Stimulated activated CD4-positive, alpha-beta T cell treated with anti-CD3 and anti-CD28 coated beads, TNF-alpha, amount 100 ng/mL, for 1 hour (primary cell): ENCODE measurements at places on chromosomes 3 and 15.

- DNase-seq = no peak
Observed at GRCh38 chr15:98506711-98507110, 141.6 kb upstream of the IGF1R start.

DNA sequence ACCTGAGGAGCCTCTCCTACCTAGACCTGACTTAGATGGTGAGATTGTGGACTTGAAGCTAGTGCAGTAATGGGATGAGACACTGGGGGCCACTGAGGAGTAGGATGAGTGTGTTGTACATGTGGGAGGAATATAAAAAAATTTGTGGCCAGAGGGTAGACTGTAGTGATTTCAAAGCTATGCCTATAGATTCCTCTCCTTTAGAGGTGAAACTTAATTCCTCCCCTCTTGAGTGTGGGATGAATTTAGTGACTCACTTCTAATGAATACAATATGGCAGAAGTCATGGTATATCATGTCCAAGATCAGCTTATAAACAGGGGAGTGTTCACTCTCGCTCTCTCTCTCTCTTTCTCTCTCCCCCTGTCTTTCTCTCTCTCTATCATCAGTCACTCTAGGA, 6.7 kb downstream of the ZNF860 start:
- no peak for DNase-seq

- no peak for DNase-seq
Observed at GRCh38 chr15:98804057-98804380, 155.7 kb downstream of the IGF1R start.

- DNase-seq = no peak
Observed at GRCh38 chr3:152943645-152944044, 108.7 kb downstream of the P2RY1 start.

DNA sequence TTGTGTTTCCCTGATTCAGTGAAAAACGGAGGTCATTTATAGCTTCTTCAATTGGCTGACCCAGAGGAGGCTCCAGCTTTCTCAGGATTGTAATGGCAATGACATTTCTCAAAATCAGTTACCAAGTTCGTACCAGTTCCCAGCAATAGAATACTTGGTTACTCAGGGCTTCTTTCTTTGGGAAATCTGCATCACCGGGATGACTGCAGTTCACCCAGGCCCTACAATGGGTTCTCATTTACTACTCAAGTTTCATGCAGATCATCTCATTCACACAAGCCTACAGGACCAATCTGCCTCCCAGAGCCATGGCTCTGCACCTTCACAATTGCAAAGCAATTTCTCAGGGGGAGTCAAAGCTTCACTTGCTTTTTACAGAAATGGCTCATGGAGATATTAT, 109.6 kb downstream of the FHIT start:
- no peak for DNase-seq

- no peak for DNase-seq
Observed at GRCh38 chr3:4290272-4290893, 12.8 kb upstream of the SETMAR start.

GRCh38 chr3:73718326-73719110, 93.8 kb upstream of the PDZRN3 start:
- DNase-seq = no peak

GRCh38 chr3:61250784-61251173, 473 bp downstream of the FHIT start:
- DNase-seq = peak; percentile 4

DNA sequence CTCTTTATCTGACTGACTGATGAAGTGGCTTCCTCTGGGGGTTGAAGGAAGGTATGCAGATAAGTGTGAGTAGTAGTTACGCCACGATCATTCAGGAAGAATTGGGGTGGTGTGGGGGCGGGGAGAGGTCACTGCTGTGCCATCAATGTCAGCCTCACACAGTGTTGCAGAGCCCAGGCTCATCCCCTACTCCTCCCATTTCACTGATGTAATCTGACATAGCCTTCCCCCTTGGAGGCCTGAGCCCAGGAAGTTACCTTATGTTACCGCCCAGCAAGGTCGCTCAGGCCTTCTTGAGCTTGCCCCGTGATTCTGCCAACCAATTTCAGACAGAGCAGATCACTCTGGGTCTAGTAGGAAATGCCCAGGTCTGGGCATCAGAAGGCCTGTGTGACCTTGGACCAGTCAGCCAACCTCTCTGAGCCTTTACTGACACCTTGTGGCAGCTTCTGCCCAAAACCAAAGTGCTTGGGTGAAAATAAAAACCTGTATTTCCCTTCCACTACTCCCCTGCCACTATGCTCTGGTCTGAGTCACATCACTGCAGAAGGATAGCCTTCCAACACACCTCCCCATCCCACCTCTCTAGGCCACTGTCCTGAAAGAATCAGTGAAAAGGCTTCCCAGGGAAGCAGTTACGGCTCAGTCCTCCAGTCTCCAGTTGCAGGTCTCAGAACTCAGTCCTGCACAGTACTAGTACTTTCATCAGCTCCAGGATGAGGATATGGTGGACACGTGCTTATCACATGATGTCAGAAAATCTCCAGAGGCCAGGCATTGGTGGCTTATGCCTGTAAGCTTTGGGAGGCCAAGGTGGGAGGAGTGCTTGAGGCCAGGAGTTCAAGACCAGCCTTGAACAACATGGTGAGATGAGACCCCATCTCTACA, 28.1 kb upstream of the INSYN1 start:
- no peak for DNase-seq

GRCh38 chr15:95091444-95091843, 860.1 kb downstream of the MCTP2 start:
- DNase-seq = no peak

- DNase-seq = no peak
Observed at GRCh38 chr3:96538186-96538585, 276.2 kb upstream of the EPHA6 start.

DNA sequence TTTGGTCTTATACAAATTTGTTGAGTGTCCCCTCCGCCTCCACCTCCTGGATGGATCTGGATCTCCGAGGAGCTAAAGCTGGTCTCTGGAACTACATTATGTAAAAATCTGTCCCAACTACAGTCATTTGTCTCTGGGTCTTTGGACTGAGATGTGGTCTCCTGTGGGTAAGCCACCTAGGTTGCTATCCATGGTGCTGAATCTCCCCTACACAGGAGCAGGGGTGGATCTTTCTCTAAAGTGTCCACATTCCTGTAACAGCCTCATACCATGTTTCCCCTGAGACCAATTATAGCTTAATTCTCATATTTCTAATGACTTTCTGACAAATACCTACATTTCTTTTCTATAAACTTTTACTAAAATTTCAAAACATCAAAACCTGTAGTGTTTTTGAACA, 625.8 kb downstream of the TAFA4 start:
- DNase-seq = no peak

- no peak for DNase-seq
Observed at GRCh38 chr3:159764490-159765029, 224.1 kb upstream of the IL12A start.

DNA sequence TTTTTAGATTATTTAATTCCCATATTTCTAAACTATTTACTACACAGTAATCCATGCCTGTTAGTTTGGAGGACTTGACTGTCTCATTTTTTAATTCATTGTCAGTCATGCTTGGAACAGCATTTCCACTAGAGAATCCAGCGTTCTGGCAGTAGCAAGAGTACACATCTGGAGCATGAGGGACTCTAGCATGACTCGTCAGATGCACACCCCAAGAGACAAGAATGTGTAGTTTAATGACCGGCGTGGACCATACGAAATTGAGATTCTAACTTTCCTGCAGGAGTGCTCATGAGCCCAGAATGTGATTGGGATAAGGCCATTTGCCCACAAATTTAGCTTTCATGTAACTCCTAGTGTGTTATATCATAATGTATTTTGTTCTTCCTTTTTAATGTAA, 48.9 kb downstream of the ASB7 start:
- no peak for DNase-seq

DNA sequence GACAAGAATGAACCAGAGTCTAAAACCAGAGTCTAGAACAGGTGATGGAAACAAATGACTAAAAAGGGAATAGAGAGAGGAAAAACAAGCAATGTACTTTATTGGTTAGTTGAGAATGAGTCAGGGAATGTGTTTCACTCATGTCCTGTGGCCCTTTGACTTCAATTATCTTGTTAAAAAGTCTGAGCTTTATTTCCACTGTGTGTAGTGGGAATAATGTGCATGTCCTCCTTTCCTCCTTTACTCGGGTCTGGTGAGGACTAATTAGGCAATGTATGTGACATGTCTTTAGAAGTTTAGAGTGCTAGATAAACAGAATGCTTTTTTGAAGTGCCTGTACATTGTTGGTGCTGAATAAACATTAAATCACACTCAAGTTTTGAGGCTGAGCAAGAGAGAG, 21.3 kb downstream of the LSAMP start:
- DNase-seq = no peak

DNA sequence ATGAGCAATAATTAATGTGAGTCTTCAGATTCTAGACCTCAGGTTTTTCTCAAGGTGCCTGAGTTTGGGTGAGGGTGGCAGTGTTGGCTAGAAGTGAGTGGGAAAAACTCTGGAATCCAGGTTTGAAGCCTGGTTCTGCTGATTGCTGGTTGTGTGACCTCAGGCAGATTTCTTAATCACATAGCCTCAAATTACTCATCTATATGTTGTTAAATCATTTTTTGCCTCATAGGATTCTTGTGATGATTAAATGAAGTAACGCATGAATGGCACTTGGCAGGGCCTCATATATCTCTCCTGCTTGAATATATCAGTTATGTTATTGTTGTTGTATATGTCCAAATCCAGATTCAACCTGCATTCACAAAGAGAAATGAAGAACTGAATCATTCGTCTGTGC, 60.5 kb downstream of the NR2F2 start:
- DNase-seq = no peak

DNA sequence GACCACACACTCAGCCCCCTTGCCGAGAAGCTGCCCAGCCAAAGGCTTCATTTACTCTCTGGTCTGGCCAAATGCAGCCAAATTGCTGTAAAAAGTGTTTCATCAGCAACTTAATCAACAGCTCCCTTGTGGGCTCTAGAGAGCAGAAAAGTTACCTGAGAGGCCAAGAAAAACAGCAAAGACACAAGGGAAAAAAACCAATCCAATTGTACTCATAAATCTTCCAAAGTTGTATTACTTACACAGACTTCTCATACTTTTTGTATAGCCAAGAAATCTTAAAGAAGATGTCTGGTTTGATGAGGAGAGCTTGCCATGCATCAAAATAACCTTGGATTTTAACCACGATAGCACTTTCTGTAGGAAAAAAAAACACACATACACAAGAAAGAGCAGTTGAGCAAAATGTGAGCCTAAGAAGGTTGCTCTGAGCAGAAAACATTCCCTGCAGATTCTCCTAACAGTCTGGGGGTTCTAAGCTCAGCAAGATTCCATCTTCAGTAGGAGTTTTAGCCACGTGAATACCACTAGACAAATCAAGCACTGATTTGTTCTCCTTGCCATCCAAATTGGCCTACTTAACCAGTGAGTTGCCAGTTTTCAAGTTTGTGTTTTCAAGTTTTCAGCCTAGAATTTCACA, 120.0 kb downstream of the CYP19A1 start:
- DNase-seq = no peak

DNA sequence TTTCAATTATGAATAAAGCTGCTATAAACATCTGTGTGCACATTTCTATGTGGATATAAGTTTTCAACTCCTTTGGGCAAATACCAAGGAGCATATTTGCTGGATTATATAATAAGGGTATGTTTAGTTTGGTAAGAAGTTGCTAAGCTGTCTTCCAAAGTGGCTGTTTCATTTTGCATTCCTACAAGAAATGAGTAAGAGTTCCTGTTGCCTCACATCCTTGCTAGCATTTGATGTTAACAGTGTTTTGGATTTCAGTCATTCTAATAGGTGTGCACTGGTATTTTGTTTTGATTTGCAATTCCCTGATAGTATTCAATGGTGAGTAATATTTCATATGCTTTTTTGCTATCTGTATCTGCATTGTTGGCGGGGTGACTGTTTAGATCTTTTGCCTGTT, 120.7 kb upstream of the MDFIC2 start:
- DNase-seq = no peak

DNA sequence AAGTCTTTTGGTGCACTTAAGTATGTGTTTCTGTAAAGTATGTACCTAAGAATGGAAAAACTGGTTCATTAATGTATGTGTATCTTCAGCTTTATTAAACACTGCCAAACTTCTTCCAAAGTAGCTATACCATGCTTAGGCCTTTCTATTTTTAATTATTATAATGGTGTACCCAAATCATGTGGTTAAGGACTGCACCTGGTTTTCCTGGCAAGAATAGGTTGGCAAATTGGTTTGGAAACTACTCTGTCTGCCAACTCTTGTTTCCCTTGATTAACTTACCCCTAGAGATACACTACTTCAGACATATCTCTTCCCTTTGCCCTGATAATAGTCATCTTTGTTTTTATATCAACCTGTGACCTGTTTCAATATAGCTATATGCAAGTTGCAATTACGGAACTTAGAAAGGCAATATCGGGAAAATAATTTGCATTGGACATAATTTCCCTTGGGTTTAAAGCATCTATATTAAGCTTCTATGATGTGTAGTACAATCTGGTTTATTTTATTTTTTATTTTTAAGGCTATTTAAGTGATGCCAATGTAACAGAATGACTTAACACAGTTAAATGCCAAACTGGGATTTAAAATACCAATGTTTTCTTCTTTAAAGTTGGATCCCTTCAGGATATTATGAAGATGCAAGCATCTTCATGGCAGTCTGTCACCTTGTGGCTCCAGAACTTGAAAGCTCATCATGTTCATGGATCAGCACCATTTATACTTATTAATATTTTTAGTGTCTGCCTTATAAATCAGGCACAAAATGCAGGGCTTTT, 40.6 kb upstream of the TMEM108 start:
- no peak for DNase-seq

GRCh38 chr15:37229855-37230619, 129.7 kb upstream of the MEIS2 start:
- no peak for DNase-seq

GRCh38 chr15:69060041-69060481, 45.6 kb downstream of the NOX5 start:
- DNase-seq = no peak

GRCh38 chr15:90637693-90638092, 79.5 kb upstream of the BLM start:
- DNase-seq = no peak

DNA sequence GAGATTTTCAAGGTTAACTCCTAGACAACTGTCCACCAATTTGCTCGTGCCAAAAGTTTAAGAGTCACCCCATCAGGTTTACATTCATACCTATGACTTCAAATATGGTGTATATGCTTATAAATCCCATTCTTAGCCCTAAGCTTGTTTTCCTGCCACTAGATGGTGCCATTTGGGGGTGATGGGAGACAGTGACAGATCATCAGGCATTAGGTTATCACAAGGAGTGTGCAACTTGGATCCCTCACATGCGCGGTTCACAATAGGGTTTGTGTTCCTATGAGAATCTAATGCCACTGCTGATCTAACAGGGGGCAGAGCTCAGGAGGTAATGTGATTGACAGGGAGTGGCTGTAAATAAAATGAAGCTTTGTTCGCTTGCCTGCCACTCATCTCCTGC, 182.7 kb downstream of the CNTN6 start:
- no peak for DNase-seq
